ENCODE measurements at places on chromosomes 5 and 9.

- DNase-seq, result peak; percentile 71
Observed at GRCh38 chr5:122144236-122144635, 14.9 kb downstream of the ZNF474 start.

- DNase-seq, result peak; percentile 70
Observed at GRCh38 chr9:19028835-19029451, 4.1 kb downstream of the SAXO1 start.

- DNase-seq, result peak; percentile 5
Observed at GRCh38 chr5:42784132-42784531, 27.5 kb downstream of the CCDC152 start.

DNA sequence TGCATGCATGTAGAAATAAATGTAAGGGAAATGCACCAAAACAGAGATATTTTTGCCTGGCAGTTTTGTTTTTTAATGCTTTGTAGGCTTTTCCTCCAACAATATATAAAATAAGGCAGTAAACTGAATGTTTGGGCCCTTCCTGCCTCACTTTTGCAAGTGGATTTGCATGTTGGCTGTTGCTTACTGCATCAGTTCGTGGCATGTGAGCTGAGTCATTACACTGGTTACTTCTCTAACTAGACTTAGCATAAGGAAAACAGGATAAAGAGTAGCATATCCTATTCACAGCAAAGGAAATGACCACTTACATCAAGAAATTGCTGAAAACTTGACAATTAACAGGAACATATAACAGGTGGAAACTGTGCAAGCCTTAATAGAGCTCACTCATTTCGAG is 113.4 kb downstream of the TLE1 start:
- peak; percentile 46 for DNase-seq

DNA sequence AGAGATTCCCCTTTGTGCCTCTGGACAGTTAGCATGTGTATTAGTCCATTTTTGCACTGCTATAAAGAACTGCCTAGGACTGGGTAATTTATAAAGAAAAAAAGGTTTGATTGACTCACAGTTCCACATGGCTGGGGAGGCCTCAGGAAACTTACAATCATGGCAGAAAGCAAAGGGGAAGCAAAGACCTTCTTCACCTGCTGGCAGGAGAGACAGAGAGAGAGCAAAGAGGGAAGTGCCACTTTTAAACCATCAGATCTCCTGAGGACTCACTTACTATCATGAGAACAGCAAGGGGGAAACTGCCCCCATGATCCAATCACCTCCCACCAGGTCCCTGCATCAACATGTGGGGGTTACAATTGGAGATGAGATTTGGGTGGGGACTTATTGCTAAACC is 6.0 kb downstream of the CFAP90 start:
- no peak for DNase-seq

DNA sequence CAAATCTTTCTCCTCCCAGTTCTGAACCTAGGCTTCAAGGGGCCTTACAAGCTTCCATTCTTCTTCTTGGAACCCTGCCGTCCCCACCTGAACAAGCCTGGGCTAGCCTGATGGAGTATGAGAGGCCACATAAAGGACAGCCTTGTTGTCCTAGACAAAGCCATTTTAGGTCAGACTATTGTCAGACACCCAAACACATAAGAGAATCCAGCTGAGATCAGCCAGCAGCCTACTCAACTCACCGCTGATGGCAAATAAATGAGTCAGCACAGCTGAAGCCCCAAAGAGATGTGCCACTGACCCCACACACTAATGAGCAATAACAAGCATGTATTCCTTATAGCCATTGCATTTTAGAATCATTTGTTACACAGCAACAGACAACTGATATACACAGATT is 33.8 kb downstream of the SVEP1 start:
- peak; percentile 29 for DNase-seq

GRCh38 chr9:21001581-21001980 is 29.9 kb downstream of the HACD4 start:
- no peak for DNase-seq

- DNase-seq, result no peak
Observed at GRCh38 chr5:59856358-59856757, 37.2 kb downstream of the PDE4D start.

- no peak for DNase-seq
Observed at GRCh38 chr5:176383248-176383905, 5.0 kb downstream of the NOP16 start.

DNA sequence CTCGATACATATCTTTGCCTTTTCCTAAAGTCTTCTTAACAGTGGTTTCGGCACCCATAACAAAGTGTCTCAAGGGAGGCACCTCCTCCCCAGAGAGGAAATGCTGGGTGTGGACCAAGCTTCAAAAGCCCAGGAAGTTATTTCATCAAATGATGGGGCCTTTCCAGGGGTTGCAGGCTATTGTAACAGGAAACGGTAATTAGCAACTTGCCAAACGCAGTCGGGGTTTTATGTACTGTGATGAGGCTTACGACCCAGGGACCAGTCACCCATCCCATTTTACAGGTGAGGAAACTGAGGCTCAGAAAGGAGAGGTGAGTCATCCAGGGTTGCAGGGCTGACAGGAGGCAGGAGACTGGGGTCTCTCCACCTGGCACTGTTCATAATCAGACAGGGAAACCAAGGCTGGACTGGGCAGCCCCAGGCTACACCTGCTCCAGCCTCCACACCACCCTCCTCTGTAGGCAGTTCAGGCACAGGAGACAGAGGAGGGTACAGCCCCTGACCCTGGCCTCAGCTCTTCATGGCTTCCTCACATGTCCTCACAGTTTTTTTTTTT is 30.0 kb upstream of the SUSD3 start:
- no peak for DNase-seq

DNA sequence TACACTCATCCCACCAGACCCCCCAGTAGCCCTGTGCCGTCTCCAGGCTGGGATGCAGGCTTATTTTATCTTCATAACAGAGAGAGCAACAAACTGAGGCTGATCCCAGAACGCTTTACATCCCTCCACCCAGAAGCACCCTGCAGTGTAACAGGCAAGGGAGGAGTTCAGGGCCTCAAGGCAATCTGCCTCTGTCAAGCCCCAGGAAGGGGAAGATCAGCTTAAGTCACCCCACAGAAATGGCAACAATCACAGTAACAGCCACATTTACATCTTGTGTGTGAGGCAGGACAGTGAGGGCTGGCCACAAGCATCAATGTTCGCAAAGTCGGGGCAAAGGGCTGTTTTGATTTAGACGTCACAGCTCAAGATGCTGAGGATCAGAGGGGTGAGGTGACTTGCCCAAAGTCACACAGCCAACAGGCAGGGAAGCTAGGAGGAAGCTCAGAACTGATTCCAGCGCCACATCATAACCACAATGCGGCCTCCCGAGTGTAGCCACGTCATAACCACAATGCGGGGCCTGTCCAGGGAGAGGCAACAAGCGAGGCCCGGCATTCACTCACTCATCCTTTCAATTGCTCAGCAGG is 14.4 kb downstream of the STK10 start:
- peak; percentile 35 for DNase-seq

DNA sequence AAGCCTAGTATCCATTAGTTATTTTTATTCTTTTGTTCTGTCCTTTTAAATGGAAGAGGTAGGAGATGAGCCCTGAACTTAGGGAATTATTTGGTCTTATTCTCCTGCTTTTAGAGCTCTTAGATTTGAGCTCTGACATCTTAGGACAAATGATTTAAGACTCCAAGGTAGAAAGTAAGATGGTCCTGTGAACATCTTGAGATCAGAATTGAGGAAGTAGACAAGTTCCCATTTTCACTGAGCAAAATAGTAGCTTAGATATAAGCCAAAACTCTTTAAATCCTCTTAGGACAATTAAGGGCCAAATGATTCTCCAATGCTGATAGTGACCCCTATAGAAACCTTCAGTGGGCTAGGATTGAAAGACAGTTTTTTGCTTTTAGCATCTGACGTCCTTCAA is 53.0 kb upstream of the RUSC2 start:
- DNase-seq, result no peak

DNA sequence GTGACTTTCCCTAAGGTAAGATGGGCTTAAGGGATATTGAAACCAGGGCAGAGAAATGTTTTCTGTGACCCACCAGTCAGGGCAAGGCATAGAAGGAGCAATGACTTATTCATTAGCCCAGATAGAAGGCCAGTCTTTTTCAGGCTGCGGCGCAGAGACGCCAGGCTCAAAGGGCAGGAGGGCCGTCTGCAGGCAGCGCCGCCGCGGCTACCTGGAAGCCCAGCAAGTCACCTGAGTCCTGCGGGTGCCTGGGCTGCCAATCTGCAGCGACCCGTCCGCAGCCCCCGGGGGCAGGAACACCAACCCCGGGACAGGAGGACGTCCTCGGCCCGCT is 322 bp upstream of the SH3GL2 start:
- no peak for DNase-seq

DNA sequence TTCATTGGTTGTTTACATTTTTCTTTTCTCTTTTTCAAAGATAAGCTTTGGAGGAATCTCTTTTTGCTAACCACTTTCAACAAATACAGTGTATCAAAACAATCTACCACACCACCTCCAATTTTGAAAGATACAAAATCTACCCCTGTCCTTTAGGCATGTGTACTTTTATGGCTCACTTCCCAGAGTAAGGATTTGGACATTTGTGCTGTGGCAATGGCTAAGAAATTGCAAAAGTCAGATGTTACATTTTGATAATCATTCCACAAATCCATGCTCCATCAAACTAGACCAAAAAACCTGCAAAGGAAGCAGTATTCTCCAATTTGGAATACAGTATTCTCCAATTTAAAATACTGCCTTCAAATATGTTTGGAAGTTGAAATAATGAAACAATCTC is 204.9 kb downstream of the MCTP1 start:
- DNase-seq, result no peak

- DNase-seq, result no peak
Observed at GRCh38 chr9:131923132-131923671, 156.5 kb downstream of the MED27 start.

GRCh38 chr9:99451112-99451606 is 229.1 kb downstream of the SEC61B start:
- peak; percentile 70 for DNase-seq

DNA sequence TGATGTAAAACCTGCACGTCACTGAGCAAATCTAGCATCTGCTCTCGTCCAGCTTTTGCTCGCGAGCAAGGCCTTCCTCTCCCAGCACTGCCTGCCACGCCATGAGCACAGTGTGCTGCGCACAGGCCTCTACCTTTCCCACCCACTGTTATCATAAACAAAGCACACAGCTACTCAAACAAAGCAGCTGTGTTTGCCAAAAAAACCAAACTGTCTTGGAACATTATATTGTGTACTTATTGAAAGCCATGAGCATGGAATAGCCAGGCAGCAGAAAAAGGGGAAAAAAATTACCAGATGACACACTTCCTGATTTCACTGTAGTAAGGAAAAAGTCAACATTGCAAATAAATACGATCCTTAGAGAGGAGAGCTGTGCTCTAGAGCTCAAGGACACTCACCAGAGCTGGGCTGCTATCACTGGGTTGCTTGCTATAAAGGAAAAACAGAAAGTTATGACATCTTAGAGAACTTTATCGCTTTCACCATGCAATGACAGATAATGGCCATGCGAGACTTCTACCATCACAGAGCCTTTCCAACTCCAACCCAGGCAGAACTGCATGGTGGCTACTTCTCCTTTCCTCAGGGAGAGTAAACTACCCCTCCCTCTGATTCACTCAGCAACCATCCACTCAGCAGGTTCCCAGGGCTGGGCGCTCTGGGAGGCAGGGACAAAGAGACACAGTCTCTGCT is 69.6 kb downstream of the EPB41L4B start:
- DNase-seq, result peak; percentile 18

DNA sequence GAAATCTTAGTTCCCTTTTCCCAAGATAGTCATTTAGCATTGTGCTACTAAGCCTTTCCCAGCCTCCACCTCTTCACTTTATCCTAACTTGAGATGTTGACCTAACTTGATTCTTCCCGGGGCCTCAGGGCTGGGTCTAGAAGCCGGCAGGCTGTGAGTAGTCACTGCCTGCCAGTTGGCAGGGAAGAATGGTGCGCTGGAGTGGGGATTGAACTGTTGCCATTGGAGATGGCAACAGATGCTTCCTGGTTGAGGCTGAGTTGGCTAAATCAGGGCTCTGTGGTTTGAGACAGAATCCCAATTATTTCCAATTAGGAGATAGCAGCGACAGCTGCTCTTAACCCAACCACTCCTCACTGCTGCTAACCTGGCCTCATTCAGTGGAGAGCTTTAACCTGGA is 343.1 kb downstream of the BRINP1 start:
- peak; percentile 90 for DNase-seq

DNA sequence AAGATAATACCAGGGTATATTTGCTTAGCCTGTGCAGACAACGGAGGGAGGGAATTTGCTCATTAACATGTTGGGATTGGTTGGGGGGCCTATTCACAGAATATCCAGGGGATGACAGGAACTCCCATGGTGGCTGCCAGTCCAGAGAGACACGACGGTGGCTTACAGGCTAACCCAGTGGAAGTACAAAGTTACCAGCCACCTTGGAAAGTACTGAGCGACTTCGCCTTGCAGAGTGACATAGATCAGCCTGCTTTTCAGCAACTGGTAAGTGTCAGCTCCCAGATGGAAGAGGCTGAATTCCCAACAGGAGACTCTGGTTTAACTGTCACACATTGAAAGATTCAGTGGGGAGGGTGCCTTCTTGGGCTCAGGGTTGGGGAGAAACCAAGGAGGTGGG is 7.9 kb downstream of the ISL1 start:
- DNase-seq, result no peak

DNA sequence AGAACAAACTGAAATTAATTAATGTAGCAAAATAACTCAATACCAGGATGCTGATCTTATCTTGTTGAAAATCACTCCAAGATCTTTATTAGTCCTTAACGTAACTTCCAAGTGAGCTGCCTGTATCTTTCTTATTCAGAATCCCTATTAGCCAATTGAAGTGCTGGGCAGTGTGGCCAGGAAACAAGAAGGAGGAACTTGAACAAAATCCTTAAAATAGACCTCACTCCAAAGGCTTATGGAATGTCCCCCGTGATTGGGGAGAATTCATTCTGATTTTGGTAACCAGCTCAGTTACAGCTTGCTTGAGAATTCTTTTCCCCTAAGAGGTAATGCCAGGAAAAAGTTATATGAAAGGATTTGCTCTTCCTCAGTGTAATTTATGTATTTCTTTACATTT is 171.0 kb downstream of the DEPDC1B start:
- DNase-seq, result no peak

GRCh38 chr9:114899995-114900394 is 30.4 kb downstream of the TNFSF8 start:
- DNase-seq, result no peak

GRCh38 chr9:110969971-110970386 is 68.3 kb downstream of the LPAR1 start:
- peak; percentile 80 for DNase-seq

DNA sequence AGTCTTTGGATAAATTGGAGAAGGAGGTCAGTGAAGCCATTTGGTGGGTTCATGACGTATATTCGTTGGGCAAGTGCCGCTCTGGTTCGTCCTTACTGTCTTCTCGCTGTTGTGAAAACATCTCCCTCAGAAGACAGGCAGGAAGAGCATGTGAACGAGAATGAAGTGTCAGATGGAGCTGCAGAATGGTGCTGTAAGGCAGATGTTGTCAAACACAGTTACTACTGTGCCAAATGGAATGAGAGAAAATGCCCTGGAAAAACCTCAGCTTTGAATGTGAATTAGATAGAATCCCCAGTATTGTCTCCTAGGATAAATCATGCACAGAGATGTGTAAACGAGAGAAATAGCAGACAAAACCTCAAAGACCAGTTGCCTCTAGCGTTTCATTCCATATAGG is 121.5 kb downstream of the CAMK4 start:
- peak; percentile 47 for DNase-seq
